EH (cell line): ENCODE measurements at places on chromosomes 2 and 18.

- DNase-seq, result no peak
These were observed 94.2 kb downstream of the WDPCP start for GRCh38 chr2:63494100-63494499.

DNA sequence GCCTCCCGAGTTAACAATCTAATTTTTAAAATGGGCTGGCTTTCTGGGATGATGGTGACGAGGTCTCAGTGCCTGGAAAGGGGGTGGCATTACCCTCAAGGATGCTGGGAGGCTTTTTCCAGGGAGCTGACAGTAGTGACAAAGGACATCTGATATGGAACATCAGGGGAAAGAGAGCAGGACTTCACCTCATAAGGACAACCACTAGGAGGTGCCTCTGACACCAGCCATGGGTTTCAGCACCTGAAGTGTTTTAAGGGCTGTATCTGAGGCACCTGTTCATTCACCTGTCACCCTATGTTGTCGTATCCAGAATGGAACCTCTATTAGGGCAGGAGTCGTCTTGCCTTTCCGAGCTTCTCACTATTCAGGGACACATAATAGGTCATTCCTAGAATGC, 10.8 kb downstream of the IL36B start:
- no peak for DNase-seq

DNA sequence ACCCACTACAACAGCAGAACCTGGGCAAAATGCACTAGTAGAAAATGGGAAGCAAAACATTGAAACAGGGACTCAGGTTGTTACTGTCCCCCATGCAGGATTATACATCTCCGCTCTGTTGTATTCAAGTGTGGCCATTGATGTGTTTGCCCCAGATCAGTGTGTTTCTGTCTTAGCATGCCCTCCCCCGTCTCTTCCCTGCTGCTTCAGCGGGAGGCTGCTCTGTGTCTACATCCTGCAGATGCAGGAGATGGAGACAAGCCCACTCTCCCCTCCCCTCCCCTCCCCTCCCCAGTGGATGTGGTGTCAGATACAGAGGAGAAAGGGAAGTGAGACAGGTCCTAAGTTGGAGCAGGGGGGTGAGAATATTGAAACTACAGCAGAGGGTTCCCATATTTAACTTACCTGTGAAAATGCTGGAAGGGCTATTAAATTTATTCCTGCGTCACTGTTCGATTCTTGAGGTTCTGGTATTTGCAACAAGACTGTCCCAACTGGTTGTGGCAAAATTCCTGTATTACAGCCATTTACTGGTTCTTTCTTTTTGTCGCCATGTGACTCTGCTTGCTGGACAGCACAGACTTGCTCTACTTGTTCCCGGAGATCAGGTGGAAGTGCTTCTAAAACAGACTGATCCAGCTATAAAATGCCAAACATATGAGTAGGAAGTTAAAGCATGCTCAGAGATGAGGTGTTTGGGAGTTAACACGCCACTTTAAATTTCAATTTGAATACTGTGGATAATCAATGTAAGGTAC, 67.0 kb downstream of the EIF5B start:
- no peak for DNase-seq

DNA sequence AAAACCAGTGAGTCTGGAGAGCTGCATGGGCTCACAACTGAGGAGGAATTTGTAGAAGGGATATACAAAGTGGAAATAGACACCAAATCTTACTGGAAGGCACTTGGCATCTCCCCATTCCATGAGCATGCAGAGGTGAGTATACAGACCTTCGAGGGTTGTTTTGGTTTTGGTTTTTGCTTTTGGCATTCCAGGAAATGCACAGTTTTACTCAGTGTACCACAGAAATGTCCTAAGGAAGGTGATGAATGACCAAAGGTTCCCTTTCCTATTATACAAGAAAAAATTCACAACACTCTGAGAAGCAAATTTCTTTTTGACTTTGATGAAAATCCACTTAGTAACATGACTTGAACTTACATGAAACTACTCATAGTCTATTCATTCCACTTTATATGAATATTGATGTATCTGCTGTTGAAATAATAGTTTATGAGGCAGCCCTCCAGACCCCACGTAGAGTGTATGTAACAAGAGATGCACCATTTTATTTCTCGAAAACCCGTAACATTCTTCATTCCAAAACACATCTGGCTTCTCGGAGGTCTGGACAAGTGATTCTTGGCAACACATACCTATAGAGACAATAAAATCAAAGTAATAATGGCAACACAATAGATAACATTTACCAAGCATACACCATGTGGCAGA, 3.6 kb downstream of the TTR start:
- DNase-seq, result no peak

- no peak for DNase-seq
These were observed 154.8 kb downstream of the MBP start for GRCh38 chr18:76977684-76978232.

DNA sequence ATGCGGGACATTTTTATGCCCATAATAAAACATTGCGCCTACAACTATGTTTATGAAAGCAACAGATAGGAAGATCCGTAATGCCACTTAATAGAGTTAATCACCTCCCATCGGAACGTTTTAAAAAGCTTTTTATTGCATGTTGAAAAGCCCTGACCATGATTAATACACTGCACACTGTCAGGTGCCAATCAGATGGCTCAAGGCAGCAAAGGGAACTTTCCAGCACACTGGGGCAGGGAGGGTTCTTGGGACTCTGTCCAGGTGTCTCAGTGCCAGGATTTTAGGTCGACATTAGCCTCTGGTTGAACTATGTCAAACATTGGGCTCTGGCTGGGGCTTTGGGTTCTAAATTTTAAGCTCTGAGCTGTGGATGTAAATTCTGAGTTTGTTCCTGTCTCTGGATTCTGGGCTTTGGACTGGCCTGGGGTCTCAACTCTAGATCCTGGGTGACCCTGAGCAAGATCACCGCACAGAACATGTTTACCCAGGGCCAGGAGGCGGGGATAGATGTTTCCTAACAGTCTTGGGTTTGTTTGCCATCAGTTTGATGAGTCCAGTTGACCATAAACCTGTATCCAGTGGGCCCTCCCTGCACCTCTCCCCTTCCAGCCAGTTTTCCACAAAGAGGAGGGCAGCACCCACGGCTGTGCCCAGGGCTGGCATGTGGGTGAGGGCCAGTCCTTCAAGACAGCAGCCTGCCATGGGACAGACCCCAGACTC, 262.7 kb downstream of the ATAD2B start:
- DNase-seq, result no peak

DNA sequence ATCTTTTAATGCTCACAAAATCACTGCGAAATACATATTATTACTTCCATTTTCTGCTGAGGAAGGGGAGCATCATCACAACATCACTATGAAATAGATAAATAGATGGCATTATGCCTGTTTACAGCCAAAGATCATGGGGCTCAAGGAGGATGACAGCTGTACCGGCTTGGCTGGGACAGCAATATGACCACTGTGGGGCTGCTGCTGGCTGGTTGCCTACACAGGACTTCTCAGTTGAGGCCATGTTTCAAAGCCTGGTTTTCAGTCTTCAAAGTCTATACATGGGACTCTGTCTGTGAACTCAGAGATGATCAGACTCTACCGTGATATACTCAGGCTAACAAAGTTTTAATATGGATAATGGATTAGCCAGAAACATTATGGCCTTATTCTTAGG, 58.7 kb downstream of the SPATS2L start:
- no peak for DNase-seq

DNA sequence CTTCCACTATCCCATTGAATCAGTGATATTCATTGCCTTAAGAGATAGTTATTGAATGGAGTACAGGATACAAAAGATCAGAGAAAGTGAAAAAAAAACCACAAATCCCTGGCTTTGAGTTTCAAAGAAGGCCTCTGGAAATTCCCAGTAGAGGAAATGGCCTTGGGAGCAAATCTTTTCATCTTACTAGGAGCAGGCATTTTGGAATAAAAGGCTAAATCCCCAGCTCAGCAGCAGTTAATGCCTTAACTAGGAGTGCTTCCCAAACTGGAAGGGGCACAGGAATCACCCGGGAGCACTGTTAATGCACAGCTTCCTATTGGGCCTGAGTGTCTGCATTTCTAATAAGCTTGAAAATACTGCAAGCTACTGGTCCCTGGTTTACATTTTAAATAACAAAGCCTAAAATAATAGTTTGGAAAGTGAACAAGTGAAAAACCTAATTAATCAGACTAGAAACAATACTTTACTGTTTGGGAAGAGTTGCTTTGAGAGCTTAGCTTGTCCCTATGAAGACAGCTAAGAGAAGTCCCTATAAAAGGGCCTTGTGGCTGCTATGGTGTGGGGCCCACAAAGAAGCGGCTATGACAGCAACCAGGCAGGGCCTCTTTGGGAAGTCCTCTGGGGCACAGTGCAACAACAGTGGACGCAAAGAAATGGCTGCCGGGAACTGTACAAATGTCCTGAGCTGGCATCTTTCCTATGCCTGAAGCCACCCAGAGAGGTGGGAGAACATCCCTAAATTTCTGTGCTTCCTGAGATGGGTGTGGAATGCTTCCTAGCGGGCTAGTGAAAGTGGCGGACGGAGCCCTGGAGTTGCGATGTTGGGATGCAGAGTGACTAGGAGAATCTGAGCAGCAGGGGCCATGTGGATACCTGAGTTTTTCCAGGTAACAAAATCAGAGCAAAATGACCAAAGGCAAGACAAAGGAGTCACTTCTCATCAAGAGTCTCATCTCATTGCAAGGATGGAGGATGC, 117.1 kb upstream of the KLHL14 start:
- DNase-seq, result no peak
